GM04504 (cell line): ENCODE measurements at places on chromosomes 7 and 10.
A peak's percentile ranks its signal among the peaks of the same experiment; 100 is the strongest.

GRCh38 chr7:129908181-129908580, 44.6 kb downstream of the UBE2H start:
- DNase-seq = no peak

DNA sequence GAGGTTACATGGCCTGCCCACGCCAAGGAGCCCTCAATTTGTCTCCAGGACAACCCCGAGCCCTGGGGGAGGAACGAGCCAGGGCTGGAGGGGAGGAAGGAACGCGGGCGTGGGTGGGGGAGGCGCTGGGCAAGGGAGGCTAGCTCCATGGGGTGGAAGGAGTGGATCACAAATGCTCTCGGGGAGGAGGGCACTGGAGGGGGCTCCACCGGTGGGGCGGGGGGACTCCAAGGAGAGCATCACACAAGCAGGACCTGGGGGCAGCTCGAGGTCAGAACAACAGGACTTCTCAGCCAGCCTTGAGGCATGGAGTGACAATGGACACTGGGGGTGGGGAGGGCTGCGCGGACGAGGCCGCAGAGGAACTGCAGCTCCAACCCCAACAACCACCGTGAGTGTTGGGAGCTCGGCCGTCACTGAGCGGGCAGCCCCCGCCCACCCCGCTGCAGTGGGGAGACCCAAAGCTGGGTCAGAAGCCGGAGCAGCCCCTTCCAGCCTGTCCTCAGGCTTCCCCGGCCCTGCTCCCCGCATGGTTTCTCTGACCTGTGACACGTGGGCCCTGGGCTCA, 41.1 kb downstream of the STK32C start:
- no peak for DNase-seq

GRCh38 chr10:8114741-8115617, 60.5 kb downstream of the GATA3 start:
- DNase-seq = no peak

- DNase-seq = peak; percentile 92
Observed at GRCh38 chr7:43873300-43873699, 4.0 kb upstream of the MRPS24 start.

DNA sequence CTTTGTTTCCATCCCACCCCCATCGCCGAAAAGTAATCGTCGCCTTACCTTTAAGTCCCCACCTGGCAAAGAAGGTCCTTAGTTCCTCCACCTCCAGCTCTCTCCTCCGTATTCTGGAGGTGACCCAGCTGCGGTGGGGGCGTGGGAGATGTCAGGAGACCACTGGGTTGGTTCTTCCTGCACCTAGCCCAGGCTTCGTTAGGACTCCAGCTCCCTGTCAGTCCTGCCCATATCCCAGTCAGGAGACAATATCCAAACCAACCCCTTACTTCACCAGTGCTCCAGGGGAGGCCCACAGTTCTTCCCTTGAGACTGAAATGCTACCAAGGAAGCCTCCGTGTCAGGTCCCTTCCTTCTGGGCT, 693 bp downstream of the ADIRF start:
- DNase-seq = no peak

GRCh38 chr7:19210893-19211413, 65.7 kb upstream of the FERD3L start:
- DNase-seq = no peak

GRCh38 chr10:97991871-97992270, 38.5 kb downstream of the CRTAC1 start:
- no peak for DNase-seq

DNA sequence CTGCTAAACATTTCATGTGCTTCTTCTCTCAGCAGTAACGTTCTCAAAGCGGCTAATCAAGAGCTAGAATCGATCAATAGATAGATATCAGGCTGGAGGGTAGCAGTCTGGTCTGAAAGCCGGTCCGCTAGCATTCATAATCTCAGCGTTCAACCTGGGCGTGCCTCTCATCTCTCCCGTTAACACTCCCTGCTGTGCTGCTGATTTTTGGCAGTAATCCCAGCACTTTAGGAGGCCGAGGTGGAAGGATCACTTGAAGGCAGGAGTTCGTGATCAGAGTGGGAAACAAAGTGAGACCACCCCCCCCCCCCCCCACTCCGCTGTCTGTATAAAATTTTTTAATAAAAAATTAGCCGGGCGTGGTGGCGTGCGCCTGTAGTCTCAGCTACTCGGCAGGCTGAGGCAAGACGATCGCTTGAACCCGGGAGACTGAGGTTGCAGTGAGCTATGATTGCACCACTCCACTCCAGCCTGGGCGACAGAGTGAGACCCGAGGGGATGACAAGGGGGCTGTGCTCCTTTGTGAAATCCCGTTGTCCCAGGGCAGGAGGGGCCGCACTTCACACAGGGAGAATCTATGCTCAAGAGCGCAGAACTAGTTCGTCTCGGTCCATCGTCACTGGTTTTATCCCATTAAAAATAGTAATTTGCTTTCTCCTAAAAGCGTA, 624 bp upstream of the CEP55 start:
- DNase-seq = no peak

- no peak for DNase-seq
Observed at GRCh38 chr7:33471636-33472242, 342.4 kb downstream of the BBS9 start.

- DNase-seq = no peak
Observed at GRCh38 chr7:15802425-15802824, 115.9 kb upstream of the MEOX2 start.

- DNase-seq = no peak
Observed at GRCh38 chr7:96408881-96409280, 87.0 kb upstream of the SLC25A13 start.

DNA sequence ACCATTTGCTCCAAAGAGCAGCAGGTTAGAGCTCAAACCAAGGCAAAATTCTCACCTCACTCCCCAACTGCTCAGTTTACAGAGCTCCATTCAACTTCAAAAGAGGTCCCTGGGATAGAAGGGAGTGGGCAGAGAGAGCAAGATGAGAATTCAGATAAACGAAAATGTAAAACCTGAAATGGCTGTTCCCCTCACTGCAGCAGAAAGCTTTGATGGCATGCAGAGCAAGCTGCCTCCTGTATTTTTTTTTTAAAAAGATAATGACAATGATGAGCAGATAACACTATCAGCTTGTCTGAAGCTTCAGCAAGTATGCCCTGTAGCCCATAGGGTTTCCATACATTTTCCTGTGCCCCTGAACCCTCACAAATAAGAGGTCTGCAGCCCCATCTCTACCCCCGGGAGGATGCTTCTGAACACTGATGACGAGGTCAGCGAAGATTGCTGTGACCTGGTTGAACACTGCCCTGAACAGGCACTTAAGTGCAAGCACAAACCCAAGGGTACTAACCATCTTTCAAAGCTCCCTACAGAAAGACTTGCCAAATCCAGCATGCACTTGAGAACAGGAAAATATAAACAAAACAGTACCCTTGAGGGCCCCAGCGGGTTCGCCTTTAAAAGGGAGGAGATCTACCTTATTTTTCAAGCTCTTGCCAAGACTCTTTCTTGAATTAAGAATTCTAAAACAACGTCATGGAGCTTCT, 81.3 kb downstream of the GLI3 start:
- no peak for DNase-seq

- no peak for DNase-seq
Observed at GRCh38 chr7:44106311-44107065, 2.3 kb downstream of the AEBP1 start.
